ENCODE measurements at places on chromosomes 16 and 17.

GRCh38 chr16:71794943-71795342, 13.7 kb downstream of the AP1G1 start:
- DNase-seq: no peak

- DNase-seq: no peak
Measured at GRCh38 chr16:84379008-84379708, 10.8 kb downstream of the ATP2C2 start.

- no peak for DNase-seq
Measured at GRCh38 chr17:74177018-74177450, 26.4 kb upstream of the RPL38 start.

DNA sequence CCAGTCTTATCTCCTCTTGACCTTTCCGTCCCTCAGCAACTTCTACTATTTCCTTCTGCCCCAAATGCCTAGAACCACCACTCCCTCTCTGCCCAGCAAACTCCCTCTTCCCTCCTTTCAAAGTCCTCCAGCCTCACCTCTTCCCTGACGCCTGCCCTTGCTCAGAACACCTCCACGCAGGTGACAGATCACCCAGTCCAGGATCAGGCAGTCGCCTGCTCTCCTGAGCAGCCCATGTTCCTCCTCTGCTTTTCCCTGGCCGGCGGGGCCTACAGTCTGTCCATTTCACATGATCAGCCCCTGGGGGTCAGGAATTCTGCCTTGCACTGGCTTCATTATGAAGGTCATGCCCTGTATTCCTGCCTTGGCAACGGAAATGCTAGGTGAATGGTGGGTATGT, 422 bp downstream of the CD300LF start:
- DNase-seq: no peak

DNA sequence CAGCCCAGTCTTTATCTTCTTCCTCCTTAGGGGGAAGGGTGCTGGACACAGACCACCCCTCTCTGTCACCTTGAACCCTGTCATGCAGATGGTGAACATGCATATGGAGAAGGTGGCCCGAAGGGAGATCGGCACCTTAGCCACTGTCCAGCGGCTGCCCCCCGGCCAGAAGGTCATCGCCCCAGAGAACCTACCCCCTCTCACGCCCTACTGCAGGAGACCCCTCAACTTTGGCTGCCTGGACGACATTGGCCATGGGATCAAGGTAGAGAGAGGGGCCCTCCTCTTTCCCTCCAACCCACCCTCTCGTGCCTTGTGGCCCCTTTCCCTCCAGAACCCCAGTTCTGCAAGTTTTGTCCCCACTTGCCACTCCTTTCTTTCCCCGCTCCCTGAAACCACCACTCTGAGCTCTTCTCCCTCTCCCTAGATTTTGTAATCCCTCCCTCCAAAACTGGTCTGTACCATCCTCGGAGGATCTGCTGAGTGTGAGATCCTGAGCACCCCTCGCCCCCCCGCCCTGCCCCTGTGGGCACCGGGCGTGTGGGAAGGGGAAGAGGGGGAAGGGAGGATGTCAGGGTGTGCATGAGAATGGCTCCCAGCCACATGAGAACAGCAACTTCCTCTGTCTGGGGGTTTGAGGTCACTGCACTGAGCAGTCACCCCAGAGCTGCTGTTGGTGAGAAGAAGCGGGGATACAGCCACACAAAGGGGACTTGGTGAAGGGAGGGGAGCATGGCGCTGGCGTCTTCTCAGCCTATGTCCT, 7.3 kb downstream of the ABI3 start:
- no peak for DNase-seq

- DNase-seq: no peak
Measured at GRCh38 chr16:85429776-85430522, 183.2 kb upstream of the GSE1 start.

GRCh38 chr16:51243936-51244436, 92.9 kb upstream of the SALL1 start:
- DNase-seq: no peak

- DNase-seq: no peak
Measured at GRCh38 chr17:44928136-44928535, 12.8 kb upstream of the GFAP start.

GRCh38 chr17:27414271-27414670, 42.0 kb upstream of the KSR1 start:
- DNase-seq: no peak

GRCh38 chr17:70313086-70313852, 143.9 kb downstream of the KCNJ2 start:
- no peak for DNase-seq

- DNase-seq: no peak
Measured at GRCh38 chr16:72397876-72398275, 225.9 kb upstream of the PMFBP1 start.

DNA sequence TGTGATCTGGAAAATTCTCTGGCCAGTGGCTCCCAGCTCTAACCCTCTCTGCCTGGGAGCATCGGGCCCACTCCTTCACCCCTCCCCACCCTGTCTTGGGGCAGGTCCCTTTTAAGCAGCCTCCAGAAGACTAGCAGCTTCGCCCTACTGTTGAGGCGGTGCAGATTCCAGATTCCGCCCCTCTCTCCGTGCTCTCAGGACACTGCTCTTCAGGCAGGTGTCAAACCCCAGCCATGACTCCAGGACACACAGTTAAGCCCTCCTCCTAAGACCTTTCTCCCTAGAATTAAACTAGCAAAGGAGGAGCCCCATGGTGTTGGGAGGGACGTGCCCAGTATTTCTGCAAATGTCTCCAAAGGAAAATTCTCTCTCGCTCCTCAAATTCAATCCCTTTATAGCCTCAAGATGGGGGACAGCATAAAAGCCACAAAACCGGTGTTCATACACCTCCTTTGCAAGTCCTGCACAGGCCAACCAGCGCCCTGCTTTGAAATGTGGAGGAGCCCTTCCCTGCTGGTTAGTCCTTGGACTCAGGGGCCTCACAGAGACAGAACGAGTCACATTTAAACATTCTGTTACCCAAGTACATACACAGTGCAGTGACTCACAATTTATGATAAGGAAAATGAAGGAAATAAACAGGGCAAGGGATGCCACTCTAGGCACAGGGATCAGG, 7.2 kb downstream of the LPO start:
- no peak for DNase-seq

DNA sequence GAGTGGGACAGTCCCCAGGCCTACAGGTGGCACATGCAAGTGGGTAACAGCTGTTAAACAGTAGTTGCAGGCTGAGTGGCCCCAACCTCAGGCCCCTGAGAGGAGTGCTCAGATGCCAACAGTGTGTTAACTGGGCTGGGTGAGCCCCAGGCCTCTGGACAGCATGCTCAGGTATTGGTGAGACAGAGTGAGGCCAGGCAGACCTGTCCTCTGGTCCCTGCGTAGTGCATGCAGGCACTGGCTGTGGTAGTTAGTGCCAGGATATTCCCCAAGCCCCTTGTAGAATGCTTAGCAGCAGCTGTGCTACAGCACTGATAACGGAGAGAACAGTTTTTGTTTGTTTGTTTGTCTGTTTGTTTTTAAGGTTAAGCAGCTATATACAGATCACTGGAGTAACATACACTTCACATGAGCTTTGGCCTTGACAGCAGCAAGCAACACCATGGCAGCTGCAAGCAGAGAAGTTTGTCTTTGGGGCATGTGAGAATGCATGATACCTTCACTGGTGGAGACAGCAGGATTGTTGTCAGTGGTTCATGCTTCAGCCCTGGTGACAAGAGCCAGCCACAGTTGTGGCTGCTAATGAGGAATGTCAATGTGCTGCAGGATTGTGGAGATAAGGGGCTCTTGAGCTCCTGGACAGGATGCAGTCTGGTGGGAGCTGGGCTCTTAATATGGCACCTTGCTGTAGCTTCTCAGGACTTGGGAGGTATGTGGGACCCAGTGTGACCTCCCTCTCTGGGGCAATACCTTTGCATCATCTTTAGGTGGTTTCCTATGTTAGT, 614.4 kb downstream of the CDH11 start:
- no peak for DNase-seq

DNA sequence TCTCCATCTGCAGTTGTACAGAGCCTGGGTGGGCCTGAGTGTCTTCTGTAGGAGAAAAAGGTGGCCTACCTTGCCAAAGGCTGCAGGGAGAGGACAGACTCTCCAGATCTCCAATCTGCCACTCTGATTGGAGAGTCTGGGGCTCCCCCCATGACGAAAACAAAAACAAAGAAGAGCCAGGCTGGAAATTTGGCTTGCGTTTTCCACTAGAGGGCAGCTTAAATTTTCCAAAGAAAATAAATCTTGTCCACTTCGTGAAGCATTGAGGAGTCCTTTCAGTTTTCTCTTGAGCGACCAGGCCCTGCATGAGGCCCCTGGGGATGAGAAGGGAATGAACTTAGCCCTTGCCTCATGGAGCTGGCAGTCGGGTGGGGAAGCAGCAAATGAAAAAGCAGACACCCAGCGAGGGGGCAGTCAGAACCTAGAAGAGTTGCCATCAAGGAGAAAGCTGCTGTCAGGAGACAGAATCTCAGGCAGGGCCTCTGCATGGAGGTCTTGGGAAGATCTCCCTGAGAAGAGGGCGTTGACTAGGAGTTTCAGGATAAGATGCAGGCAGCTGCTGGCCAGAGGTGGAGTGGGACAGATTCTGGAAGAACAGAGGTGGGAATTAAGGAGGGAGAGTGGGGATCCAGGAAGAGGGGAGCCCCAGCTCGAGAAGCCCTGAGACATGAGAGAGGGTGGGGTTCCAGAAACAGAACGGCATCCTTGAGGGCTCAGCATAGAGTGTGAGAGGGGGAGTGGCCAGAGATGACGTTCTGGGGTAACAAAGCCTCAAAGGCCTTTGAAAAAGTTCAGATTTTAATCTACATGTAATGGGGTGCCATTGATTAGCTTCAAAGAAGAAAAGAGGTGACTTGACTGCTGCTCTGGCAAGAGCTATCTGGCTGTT, 8.4 kb upstream of the SHCBP1 start:
- DNase-seq: no peak

DNA sequence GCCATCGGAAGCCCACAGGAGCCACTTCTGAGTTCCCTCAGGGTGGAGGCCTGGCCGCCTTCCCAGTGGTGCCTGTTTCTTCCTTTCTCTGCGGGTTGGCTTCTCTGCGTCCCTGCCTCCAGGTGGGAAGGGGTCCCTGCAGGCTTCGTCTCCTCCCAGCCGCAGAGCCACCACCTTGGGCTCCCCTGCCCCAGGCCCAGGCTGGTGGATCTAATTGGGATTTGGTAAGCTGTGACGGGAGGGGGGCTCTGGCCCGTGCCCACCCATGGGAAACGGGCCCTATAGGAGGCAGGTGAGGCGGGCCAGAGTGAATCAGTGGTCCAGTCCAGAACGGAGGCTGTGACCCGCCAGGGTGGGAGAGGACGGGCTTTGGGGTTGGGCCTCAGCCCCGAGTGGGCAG, 32.1 kb downstream of the JPH3 start:
- DNase-seq: no peak

GRCh38 chr16:52051414-52052172, 495.4 kb downstream of the TOX3 start:
- no peak for DNase-seq

DNA sequence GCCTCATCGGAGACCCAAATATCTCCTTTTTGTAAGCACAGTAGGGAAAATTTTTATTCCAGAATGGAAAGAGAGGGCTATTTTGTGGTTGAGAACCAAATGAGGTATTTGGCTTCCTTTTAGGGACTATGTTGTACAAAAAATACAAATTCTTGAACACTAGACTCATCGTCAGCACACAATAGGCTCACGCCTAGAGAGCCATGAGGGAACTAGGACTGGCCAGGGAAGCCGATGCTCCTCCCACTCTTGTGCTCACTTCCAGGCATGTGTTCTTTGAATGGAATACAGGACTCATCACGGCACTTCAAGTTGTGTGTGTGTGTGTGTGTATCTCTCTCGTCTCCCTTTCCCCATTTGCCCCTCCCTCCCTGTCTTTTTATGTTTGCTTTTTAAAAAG, 17.8 kb upstream of the BLMH start:
- no peak for DNase-seq

- DNase-seq: no peak
Measured at GRCh38 chr17:43526886-43527648, 19.1 kb downstream of the ETV4 start.

- no peak for DNase-seq
Measured at GRCh38 chr17:16491703-16492612, at the start of gene LRRC75A. LRRC75A (minus strand) TSS chr17:16492193; CDS start chr17:16491990, 203 bp downstream.

DNA sequence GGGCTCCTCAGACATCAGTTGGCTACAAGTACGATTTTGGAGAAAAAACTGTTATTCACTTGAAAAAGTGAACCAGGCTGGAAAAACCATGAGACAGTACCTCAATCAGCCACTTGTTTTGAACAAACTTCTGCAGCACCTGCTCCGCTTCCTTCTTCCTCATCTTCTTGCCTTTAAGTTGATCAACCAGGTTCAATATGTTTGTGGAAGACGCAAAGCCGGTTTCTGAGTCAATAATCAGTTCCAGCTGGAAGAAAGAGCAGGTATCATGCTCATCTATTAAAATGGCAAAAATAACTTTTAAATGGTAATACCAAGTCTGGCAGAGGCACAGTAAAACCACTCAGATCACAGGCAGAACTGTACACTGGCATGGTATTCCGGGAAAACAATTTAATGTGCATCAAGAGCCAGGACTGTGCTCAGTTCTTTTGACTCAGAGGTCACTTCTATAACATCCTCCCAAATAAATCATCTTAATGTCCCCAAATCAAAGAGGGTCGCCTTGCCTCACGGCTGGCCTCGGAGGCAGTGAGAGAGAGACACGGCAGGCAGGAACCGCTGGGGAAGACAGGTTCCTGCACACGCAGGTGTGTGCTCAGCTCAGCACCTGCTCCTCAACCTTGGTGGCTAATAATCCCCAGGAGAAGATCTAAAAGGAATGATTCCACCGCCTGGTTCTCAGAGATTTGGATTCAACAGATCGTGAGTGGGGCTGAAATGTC, 29.7 kb downstream of the KDM8 start:
- no peak for DNase-seq

- no peak for DNase-seq
Measured at GRCh38 chr17:67449845-67450755, 73.0 kb downstream of the PITPNC1 start.

GRCh38 chr17:77212833-77213777, 72.3 kb downstream of the SEC14L1 start:
- DNase-seq: no peak

DNA sequence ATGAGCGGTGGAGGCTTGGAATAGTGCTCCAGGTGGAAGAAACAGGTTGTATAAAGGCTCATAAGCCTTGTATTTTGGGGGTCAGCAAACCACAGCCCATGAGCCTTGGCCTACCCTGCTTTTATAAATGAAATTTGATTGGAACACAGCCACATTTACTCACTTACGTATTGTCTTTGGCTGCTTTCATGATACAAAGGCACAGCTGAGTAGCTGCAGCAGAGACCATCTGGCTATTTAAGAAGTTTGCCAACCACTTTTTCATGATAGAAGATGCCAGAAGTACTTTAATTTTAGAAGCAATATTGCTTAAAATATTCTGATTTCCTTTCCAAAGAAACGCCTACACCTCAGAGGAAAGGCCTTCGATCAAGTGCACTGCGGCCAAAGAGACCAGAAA, 73.8 kb downstream of the C17orf58 start:
- no peak for DNase-seq

GRCh38 chr16:56362706-56363105, 62.6 kb downstream of the AMFR start:
- no peak for DNase-seq

Data from NCI-H2081 treated with DMSO at 0.1 percent for 48 hours (cell line).